Omental fat pad (tissue), 4 donors: ENCODE measurements at places on chromosomes 5 and 9. TPM values are rescaled to one million over a fixed set of nuclear protein-coding genes. Genes with fewer than 3 reads are reported as not detected.

Gene PCDHAC2
- total RNA-seq = 3.1 TPM

GRCh38 chr5:80134876-80135275 lies 99.7 kb downstream of the THBS4 start:
- no peak for DNase-seq

Gene TRAF1
- total RNA-seq = 7.3 TPM

Gene HTR4
- total RNA-seq = not detected

DNA sequence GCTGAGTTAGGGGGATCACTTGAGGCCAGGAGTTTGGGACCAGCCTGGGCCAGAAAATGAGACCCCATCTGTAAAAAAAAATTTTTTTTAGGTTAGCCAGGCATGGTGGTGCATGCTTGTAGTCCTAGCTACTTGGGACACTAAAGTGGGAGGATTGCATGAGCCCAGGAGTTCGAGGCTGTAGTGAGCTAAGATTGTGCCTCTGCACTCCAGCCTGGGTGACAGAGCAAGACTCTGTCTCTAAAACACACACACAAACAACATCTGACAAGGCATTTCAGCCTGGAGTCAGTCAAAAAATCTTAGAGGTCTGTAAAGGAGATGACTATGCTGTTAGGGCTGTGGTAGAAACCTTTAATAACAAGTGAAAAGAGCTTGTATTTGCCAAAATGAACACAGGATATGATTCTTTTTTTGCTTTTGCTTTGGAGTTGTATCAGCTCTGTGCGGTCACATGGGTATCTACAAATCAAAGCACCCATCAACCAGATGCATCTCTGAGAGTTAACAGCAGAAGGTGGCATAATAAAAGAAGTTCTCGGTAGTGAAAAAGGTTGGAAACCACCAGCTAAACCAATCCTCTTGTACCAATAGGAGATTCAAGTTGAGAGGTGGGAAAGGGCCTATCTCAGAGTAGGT lies 3.6 kb upstream of the PSMD5 start:
- DNase-seq = no peak

DNA sequence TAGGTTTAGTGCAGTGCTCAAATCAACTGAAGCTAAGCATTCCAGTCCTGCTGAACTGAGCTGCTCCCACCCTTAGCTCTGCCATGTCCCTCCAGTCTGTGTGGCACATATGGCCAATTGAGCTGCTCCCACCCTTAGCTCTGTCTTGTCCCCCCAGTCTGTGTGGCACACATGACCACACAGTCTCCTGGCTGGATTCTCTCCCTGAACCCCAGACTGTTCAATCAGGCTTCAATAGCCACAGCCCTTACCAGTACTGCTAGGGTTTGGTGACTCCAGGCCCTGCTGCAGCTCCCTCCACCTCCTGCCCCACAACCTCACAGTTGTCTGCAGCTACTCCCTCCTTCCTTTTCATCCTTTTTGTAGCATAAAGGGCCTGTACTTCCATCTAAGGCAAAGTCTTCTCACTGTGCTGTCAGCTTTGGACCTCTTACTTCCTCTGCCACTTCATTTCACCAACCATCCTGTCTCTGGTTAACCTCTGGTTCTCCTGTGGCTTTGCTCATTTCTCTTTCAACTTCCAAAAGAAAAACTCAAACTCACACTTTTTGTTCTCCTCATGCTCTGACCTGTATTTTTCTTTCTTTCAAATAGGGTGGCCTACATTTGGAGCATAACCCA lies 50.8 kb downstream of the ADAMTS12 start:
- DNase-seq = no peak

DNA sequence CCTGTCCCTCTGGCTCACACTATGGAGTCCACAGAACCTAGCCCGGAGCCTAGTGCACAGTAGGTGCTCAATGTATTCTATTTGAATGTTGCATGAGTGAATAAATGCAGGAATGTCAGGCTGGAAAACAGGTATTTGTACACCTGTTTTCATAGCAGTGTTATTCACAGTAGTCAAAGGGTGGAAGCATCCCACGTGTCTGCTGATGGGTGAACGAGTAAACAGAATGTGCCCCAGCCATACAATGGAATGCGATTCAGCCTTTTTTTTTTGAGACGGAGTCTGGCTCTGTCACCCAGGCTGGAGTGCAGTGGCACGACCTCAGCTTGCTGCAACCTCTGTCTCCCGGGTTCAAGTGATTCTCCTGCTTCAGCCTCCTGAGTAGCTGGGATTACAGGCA lies 31.5 kb upstream of the IER5L start:
- no peak for DNase-seq

- no peak for DNase-seq
Measured at GRCh38 chr9:33177639-33178038, 10.5 kb upstream of the B4GALT1 start.

- DNase-seq = no peak
Measured at GRCh38 chr5:34447424-34447823, 208.7 kb upstream of the RAI14 start.

Gene ENC1
- total RNA-seq = 7.8 TPM

- no peak for DNase-seq
Measured at GRCh38 chr5:29780401-29780800, 1413.1 kb upstream of the CDH6 start.

DNA sequence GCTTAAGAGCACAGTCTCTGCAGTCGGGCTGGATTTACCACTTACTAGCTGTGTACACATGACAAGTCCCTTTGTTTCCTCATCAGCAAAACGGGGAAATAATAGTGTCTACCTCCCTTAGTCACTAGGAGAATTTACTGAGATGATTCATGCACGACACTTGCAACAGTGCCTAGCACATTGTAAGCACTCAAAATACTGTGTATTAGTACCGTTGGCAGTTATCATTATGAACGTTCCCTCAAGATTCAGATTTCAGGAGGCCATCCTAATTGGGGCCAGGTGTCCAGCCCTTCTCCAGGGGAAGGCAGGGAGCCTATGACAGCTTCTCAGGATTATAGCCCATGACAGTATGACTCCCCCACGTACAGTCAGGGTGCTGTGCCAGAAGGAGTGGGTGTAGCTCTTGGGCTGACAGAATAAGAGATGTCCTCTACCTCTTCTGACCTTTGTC lies 164.3 kb downstream of the DOCK2 start:
- DNase-seq = no peak

GRCh38 chr5:132905938-132906337 lies 32.5 kb downstream of the LEAP2 start:
- no peak for DNase-seq

DNA sequence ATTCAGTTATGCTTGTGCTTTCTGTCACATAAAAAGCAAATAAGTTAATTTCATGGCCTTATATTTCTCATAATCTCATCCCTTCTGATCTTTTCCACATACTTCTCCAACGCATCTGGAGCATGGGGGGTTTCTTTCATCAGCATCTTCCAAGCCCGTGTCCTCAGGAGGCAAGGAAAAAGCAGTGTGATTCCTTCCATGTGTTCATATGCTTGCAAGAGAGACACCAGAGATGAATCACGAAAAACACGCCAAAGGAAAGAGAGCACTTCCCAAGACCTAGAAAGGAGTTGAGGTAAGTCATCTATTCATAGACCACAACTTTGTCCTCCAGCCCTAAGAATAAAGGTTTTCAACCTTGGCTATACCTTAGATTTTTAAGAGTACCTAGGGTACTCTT lies 26.0 kb upstream of the SVEP1 start:
- DNase-seq = no peak

Gene SYK
- 26.0 TPM for total RNA-seq

Gene SH2D3C
- total RNA-seq = 33.6 TPM

DNA sequence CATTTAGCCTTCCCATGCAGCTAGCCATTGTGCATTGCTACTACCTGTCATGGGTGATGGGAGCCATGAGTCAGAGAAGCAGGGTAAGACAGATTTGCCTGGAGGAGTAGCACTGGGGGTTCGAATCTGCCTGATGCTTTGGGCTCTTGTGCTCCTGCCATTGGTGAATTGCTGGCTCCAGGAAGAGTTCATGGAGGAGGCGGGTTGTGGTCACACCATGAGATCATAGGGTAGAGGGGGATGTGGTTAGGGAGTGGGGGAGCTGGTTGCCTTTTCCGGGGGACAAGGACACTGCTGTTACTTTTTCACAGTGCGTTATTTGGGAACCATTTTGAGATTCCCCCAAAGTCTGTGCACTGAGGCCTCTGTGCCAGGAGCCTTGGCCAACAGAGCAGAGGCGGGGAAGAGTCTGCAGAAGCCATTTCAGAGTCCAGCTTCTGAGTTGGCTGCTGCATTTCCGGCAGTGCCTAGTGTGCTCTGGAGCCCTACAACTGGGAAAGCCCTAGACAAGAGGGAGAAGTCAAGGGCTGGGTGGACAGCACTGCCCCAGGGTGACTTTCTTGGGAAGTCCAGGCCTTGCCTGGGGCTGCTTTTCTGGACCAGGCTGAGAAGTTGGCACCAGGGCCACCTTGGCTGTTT lies 6.2 kb downstream of the ANGPTL2 start:
- no peak for DNase-seq

DNA sequence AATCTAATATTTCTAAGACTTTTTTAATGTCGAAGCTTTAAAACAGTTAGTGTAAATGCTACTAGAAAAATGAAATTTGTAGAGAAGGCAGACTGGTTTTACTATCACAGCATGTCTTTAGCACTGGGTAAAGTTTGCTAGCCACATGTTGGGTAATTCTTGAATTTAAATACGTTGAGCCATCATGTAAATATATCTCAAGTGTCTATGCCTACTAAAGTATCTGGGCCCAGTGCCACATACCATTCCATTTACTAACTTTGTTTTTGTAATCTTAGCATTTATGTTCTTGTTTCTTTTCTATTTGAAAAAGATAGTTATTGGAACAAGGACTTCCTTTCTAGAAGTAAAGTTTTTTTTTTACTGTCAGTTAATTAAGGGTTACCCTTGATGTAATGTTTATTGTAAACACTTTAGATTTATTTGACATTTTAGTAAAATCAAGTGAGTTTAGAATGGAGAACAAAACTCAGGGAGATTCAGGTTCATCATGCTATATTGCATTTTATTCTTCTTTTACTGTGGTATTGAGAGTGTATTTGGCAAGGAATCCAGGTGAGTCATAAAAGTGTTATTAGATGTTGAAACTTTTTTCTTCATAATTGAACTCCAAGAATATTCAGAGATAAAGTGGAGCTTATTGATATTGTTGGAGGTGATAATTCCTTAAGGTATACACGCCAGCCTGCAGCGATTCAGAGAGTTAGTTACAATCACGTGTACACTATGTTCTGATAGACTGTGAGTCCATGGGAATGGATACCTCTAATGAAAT lies 182.4 kb downstream of the CCDC171 start:
- no peak for DNase-seq

Gene REEP2
- 0.84 TPM for total RNA-seq

DNA sequence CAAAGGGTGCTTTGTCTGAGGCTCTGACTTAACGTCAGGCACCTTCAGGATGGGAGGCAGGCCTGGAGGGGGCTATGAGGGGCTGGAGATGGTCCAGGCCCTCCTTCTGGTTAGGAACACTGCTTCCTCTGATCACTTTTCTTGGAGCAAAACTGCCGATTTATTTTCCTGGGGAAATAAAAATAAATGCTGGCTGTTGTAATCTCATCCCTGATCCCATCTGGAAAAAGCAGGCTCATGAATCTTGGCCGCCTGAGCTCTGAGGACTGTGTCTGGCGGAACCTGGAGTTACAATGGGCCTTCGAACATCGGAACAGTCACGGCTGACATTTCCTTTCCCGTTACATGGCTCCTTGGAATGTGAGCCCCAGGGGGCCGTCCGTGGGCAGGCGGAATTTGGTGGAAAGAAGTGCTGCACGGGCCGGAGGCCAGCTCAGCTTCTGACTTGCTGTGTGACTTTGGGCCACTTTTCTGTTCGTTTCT lies 157.8 kb downstream of the RGS3 start:
- peak; percentile 43 for DNase-seq

DNA sequence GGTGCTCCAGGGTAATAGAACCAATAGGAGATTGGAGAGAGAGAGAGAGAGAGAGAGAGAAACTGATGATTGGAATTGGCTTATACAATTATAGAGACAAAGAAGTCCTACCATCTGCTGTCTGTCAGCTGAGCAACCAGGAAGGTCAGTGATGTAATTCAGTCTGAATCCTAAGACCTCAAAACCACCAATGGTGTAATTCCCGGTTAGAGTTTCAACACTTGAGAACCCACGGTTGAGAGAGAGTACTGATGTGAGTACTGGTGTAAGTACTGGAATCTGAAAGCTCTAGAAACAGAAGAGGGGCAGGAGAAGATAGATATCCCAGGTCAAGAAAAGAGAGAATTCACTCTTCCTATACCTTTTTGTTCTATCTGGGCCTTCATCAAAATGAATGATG lies 775.8 kb downstream of the EFNA5 start:
- DNase-seq = no peak

Gene TMEM161B
- total RNA-seq = 11.5 TPM

GRCh38 chr5:159548517-159548916 lies 218.2 kb upstream of the IL12B start:
- DNase-seq = no peak

DNA sequence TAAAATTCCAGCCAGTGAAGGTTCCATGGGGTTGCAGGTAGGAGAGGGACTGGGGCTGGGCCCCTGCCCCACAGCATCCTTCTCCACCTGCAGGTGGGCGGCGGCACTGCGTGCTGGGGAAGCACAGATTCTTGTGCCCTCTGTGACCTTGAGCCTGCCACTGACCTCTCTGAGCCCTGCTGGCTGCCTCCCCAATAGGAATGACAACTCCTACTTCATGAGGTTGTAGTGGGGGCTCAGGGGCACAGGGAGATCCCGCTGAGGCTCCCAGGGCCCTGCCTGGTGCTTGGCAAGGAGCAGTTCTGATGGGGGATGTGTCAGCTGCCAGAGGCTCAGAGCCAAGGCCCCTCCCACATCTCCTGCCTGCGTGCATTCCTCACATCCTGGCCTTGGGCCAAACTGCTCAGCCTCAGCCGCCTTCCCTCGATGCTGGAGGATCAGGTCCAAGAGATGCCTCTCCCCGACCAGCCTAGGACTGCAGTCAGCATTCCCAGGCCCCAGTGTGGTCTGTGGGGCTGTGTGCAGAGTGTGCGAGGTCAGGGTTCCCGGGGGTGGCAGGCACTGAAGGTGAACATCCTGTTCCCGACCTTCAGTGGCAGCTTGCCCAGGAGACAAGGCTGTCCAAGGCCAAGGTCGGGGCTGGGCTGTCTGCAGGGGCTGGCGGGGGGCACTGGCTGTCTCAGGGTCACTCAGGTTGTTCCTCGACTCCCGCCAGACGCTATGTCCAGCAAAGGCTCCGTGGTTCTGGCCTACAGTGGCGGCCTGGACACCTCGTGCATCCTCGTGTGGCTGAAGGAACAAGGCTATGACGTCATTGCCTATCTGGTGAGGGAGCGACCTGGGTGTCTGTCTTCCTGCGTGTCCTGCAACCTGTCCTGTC lies 7.0 kb downstream of the ASS1 start:
- peak; percentile 71 for DNase-seq
